ENCODE measurements at places on chromosomes 7 and 10.

DNA sequence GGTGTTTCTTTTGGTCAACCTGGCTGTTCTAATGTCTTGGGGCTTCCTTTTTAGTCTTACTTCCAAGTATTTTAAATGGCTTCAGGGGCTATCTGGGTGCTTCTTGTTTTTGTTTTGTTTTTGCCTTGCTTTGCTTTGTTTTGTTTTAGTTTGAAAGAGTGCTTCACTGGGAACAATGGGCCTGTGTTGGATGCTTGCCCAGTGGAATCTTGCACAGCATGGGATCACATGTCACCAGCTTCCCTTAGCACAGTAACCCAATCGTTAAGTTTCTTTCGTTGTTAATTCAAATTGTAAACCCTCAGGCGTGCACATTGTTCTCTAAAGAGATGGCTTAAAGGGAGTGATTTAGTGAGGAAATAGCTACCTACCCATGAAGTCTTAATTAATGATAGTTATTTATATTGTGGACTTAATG lies 8.9 kb downstream of the COL17A1 start:
- DNase-seq: no peak

- no peak for DNase-seq
Observed at GRCh38 chr7:30688718-30689221, 6.5 kb upstream of the CRHR2 start.

GRCh38 chr7:132471515-132471914 lies 104.8 kb downstream of the PLXNA4 start:
- DNase-seq: no peak

DNA sequence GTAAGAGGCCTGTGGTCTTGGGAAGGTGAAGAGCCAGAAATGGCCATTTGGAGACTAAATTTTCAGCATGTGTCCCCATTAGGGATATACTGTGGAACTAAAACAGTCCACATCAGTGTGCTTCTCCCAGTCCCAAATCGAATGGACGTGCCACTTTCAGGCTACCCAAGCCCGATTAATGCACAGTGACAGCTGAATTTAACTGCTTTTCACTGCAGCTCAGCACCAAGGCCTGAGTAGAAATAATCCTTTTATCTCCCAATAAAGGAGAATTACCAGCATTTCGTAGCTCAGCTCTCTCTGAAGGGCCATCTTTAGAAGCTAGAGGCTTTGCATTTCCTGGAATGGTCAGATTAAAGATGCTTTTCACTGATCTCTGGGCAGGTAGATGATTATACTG lies 183.3 kb downstream of the NPSR1 start:
- DNase-seq: no peak

GRCh38 chr7:85095806-85096205 lies 91.0 kb downstream of the SEMA3D start:
- no peak for DNase-seq

DNA sequence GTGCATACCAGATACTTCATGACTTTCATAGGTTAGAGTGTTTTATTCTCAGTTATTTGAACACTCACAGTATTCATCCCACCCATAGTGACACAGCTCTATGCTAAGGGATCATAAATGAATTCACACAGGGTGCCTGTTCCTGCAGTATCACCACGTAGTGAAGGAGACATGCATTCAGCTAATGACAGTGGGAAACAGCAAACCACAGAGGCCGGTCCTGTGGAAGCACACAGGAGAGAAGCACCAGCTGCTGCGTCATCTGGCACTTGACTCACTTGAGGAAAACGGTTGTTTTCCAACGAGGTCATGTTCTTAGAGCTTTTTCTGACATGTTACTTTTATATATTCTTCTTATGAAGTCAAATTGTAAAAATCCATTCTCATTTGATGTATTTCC lies 73.0 kb downstream of the UBE3C start:
- DNase-seq: no peak

GRCh38 chr10:74640134-74640921 lies 186.1 kb upstream of the KAT6B start:
- DNase-seq: no peak

DNA sequence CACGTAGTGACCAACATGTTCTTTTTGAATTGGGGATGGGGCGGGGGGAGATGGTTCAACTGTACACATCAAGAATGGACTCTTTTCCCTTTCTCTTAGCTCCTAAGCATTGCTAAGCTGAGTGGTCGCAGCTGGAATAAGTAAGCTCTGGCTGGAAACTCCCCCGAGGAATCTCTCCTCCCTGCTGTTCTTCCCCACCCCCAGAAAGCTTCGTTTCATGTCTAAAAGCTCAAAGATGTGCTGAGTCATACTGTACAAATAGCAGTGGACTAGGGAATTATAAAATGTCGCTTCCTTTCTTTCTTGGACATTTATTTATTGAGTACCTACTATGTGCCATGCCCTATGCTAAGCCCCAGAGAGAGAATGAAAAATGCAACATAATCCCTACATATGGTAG lies 191.1 kb upstream of the ADO start:
- no peak for DNase-seq

- no peak for DNase-seq
Observed at GRCh38 chr10:102752934-102753664, 9.4 kb downstream of the WBP1L start.

DNA sequence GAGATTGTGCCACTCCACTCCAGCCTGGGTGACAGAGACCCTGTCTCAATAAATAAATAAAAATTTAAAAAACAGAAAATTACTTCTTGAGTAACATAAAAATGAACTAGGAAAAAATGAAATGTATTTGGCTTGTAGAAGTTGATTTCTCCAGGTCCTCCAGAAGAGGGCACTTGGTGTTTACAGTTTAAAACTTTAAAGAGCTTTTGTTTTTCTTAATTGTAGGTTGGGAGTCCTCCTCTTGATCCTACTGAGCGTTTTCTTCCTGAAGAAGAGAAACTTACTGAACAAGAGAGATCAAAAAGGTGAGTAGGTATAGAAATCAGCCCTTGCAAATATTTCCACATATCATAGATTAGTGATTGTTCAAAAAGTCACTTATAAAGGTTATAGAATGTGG lies 16.2 kb downstream of the KIFBP start:
- DNase-seq: no peak

DNA sequence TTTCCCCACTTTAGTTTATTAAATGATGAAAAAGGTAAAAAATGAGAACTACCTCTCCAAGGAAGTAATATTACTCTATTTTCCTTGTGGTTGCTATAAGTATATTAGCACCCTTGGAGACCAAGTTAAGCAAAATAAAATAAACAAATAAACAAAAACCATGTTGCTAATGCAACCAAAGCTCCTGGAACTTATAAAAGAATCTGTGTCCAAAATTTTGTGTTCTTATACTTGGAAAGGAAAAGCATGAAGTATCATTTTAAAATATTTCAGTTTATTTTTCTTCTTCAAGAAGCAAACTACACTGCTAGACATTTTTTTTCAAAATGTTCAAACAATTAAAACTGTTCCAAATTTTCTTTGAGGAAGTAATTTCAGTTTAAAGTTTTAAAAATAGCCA lies 441.9 kb upstream of the LRRTM3 start:
- DNase-seq: no peak

DNA sequence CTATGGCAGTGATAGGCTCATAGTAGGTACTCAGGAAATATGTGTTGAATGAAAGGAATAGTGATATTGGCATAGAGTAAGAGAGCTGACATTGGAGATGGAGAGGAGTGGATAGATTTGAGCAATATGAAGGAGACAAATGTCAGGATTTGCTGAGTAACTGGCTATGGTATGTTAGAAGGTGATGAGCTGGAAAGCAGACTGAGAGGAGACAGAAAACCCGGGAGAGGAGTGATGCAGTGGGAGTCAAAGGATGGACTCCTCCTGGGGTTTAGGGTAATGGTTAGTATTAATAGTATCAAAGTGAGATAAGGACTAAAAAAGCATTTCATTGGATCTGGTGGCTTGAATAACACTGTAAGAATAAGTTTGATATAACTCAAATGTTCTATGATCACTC lies 64.8 kb downstream of the CD36 start:
- no peak for DNase-seq

DNA sequence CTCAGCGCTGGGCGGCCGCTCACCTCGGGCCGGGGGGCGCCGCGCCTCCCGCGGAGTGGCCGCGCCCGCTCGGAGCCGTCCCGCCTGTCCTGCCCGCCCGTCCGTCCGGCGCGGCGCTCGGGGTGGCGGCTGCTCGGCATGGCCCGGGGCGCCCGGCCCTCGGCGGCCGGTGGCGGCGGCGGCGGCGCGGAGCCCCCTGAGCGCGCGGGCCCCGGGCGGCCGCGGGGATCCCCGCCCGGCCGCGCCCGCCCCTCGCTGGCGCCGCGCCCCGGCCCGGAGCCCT lies 338 bp downstream of the SDK1 start:
- DNase-seq: no peak

DNA sequence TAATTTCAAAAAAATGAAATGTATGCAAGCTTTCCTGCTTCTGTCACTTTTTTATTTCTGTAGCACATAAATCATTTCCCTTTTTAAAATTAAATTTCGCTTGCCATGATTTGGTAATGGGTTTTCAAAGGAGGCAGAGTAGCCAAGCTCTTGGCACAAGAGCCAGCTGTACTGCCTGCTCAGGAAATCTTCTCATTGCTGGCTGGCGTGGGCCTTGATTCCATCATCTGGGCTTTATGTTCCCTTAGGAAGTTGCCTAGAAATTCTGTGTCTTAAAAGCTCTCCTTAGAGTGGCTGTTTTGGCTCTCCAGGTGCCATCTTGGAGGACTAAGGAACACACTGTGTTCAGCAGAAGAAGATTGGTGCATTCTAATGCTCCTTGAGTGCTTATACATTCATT lies 107.4 kb downstream of the ARID5B start:
- no peak for DNase-seq

DNA sequence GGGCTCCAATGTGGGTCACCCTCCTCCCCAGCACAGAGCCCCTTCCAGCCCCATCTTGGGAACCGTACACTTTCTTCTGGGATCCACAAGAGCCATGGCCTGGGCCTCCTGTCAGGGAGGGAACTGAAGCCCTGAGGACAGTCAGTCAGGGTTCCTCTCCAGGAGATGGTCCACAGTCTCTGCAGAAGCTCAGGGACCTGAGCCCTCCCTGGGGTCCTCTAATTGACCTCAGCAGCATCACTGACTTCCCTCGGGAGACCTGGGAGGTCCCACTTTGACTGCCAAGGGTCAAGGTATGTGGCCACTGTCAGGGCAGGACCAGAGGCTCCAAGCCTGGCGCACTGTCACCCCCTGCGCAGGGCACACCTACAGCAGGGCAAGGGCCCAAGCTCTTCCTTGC lies 32.3 kb downstream of the NOD1 start:
- DNase-seq: no peak

- DNase-seq: no peak
Observed at GRCh38 chr10:62620491-62620890, 184.0 kb upstream of the ADO start.

GRCh38 chr10:68558478-68558877 lies 1.7 kb upstream of the TET1 start:
- no peak for DNase-seq

DNA sequence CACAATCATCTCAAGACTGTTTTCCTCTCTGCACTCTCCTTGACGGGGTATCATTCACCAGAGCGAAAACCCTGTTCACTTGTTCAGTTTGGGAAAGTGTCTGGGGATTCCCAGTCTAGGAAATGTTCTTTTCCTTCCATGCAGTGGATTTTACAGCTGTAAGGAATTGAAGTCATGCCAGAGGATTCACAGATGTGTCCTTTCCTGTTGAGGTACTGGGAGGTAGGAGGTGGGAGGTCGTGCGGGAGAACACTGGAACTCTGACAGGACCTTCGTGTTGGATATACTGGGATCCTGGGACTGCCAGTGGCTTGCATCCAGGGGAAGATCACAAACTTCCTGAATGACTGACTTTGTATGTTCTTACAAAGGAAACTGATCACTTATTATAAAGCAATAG lies 185.5 kb downstream of the BMPER start:
- no peak for DNase-seq

GRCh38 chr10:94412449-94412848 lies 10.1 kb downstream of the TBC1D12 start:
- DNase-seq: no peak

- DNase-seq: no peak
Observed at GRCh38 chr7:2939193-2939885, 95.2 kb upstream of the GNA12 start.

- no peak for DNase-seq
Observed at GRCh38 chr10:68562661-68563570, 2.8 kb downstream of the TET1 start.

- no peak for DNase-seq
Observed at GRCh38 chr10:71314028-71314693, 4.9 kb upstream of the SLC29A3 start.

GRCh38 chr10:119655566-119656001 lies 4.4 kb downstream of the BAG3 start:
- no peak for DNase-seq

DNA sequence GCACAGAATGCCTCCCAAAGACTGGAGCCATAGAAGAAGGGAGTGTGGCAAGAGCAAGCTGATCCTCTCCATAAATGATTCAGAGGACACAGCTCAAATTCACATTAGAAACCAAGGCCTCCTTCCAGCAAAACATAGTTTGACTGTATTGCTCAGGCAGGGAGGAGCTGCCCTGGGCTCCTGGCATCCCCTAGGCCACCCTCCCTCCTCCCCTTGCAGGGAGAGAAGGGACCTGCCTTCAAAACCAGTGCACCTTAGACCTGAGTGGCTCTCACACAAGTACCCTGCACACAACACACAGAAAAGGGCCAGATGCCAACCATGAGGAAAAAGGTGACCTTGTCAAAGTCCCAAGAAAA lies 64.7 kb downstream of the CREB3L2 start:
- no peak for DNase-seq

- DNase-seq: no peak
Observed at GRCh38 chr10:127462643-127463295, 86.3 kb upstream of the NPS start.

DNA sequence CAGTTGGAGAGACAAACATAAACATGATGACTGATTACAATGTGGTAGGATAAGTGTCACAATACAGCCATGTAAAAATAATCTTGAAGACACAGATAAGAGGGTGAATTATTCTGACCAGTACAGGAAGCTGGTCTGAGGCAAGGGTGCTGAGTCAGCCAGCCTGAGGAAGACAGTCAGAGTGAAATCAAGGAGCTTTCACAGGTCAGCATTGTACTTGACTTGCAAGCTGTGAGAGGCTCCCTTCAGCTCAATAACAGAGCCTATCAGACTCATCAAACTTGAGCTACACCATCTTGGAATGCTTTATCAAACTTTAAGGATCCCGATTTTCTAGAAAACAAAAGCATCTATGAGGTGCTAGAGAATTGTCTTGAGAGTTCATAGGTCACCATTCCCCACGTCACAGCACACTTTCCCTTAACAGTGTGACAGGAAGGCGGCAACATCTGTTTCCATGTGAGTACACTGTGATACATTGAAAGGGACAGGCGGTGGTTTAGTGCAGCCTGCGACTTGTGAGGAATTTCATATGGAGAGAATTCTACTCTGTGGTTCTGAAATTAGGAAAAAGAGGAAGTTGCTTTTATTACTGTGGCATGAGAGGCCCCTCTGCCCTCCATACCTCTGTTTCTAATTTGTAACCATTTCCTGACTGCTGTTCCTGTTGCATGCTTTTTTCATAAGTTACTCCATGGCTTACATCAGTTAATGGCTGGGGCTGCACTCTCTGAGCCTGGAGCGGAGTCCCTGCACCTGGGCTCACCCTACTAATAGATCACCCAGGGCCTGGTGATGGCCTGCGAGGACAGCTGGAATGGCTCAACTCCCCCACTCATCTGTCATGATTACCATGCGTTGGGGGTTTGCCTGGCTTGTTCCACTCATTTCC lies 417.1 kb downstream of the SUGCT start:
- DNase-seq: no peak

GRCh38 chr7:135601182-135601581 lies 43.5 kb downstream of the NUP205 start:
- no peak for DNase-seq

Data from cortex of kidney (tissue), 1 donor.